ENCODE measurements at places on chromosomes 12 and 14. TPM values are rescaled to one million over a fixed set of nuclear protein-coding genes. Genes with fewer than 3 reads are reported as not detected.

MAP3K9 gene
- total RNA-seq: 0.84 TPM

DNA sequence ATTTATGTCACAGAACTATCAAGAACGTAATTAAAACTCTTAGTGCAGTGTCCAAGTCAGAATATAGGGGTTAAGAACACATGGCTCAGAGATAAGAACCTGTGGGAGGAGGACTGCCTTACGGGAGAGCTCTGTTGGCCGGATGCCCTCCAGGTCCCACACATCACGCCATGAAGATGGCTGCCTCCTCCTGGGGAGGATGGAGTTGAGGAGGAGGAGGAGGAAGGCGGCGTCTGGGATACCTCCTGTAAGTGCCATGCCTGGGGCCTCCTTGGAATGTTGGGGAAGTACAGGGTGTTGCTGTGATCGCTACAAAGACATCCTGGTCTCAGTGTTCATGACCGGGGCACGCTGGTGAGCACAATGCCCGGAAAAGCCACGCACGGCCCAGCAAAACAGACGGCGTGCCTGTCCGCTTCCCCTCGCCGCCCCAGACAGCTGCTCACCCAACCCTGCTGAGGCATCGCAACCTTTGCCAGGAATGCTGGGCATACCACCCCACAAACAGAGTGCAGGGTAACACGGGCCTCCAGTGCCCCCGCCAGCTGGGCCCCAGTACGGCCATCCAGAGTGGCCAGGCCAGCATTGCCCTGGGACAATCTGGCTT, 28.7 kb upstream of the CD9 start:
- no peak for DNase-seq

DNA sequence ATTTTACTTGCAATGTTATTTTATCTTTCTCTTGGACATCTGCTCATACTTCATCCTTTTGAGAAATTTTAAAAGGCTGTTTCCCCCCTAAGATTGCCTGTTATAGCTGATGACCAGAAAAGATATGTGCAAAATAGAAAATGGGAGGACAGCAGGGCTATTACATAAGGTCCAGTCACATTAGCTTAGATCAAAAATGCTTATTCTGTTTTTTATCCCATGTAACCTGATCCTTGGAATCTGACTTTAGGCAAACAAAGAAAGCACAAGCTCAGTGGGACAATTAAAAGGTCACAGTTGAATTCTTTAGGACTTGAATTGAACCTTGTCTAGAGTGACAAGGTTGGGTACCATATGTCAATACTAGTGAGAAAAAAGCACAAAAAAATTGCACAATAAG, 65.1 kb upstream of the TRHDE start:
- no peak for DNase-seq

- DNase-seq: no peak
Observed at GRCh38 chr12:56990648-56991318, 15.6 kb downstream of the ZBTB39 start.

- no peak for DNase-seq
Observed at GRCh38 chr14:35696575-35696974, 112.5 kb downstream of the RALGAPA1 start.

SMCO2 gene
- 0.52 TPM for total RNA-seq

DNA sequence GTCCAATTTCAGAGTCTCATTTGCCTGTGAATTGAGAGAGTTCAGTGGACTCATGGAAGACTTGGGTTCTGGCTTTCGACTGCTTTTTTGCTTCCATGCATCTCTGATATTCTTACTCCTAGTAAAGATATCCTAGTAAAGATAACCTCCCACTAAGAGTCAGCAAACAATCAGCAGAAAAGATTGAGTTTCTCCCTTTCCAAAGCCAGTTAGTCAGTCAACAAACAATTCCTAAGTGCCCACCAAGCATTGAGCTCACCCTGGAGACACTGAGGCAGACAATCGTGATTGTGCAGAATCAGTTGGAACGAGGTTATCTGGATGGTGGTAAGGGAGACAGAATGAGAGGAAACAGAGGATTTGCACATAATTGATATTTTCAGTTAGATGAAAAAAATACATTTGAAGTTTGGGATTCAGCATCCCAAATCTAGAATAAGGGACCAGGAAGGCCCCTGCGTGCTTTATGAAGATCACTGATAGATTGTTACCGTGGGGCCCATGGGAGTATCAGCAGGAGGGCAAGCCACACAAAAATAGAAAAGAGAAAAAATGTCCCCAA, 99.7 kb upstream of the SLC38A2 start:
- DNase-seq: no peak

GRCh38 chr14:32934881-32935633, 3.6 kb upstream of the NPAS3 start:
- no peak for DNase-seq

DNA sequence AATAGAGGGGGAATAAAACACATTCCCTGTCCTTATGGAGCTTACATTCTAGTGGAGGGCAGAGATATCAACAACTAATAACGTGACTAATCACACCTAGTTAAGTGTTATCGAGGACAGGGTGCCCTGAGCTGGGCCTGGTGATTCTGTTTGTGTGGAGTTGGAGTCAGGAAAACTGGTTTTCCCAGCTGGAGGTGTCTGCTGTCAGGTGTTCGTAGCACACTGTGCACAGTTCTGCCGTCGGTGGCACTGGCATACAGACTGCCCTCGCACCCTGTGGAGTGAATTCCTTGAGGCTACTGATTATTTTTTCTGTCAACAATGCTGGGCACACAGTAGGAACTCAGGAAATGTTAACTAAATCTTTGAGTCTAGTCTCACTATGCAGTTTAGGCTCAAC, 900 bp upstream of the MTERF2 start:
- no peak for DNase-seq

LRRC43 gene
- total RNA-seq: not detected

OTX2 gene
- total RNA-seq: not detected

CDH24 gene
- total RNA-seq: 3.4 TPM

DNA sequence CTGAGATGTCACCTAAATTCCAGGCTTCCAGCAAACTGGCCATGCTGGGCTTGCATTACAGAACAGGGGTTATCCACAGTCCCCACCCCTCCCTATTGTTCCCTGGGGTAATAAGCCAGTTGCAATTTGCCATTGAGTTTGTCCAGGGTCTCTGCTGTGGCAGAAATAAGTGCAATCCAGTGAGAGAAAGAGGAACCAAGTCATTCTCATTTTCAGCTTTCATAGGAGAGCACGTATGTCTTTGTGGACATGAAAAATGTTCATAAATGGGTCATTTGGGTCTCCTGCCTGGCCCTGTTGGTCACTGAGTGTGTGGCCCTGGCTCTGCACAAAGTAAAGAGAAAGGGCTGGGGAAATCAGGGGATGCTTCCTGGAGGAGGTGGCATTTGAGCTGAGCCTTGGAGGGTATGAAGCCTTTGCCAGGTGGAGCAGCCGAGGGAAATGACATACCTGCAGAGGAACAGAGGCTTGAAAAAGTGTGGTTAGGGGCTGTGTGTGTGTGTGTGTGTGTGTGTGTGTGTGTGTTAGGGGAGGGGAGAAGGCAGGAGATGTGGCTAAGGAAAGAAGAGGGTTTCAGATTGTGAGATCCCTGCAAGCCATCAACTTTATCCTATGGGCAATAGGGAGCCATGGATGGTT, 29.3 kb downstream of the CMKLR1 start:
- DNase-seq: no peak

PTPRR gene
- 0.49 TPM for total RNA-seq

- DNase-seq: no peak
Observed at GRCh38 chr14:61471297-61472005, 150.1 kb downstream of the PRKCH start.

GRCh38 chr12:3310271-3311026, 180.6 kb upstream of the PRMT8 start:
- DNase-seq: no peak

DNA sequence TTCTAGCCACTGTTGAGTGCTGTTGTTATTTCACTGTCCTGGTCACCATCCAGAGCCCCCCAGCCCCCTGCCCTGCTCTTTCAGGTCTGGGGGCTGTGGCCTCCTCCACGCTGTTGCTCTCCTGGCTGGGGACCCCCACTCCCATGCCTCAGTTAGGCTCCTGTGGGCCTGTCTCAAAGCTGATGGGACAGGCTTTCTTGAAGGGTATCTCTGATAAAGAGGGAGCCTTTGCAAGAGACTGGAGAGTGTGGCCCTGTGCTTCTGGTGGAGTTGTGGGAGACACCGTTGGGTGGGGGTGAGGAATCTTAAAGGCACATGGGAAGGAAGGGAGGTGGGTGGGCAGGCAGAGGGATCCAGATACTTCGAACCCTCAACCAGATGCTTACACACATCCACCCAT, 12.2 kb upstream of the KRT86 start:
- DNase-seq: no peak

GRCh38 chr12:116717466-116718437, 20.1 kb downstream of the SPRING1 start:
- peak; percentile 74 for DNase-seq

DNA sequence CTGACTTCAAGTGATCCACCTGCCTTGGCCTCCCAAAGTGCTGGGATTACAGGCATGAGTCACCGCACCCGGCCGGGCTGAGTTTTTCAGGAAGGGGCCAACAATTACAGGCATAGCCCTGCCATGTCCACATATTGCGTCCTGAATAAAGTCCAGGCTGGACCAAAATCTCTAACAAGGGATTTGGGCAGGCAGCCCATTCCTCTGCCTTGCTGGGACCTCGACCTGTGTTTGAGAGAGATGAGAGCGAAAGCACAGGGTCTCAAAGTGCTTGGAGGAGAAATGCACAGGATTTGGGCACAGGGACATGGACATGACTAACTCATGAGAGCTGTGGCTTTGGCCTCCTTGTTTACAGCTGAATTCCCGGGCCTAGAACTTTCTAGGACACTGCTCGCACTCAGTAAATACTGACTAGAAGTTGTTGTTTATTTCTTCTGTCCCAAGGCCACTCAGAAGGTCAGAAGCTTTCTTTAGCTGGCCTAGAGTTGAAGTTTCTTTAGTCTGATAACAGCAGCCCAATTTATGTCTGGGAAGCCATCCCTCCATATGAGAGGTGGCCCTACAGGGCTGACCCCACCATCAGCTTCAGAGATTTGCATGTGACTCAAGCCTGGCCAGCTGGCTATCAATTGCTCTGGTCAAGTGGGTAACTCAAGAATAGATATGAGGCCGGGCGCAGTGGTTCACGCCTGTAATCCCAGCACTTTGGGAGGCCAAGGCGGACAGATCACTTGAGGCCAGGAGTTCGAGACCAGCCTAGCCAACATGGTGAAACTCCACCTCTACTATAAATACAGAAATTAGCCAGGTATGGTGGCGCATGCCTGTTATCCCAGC, 11.7 kb downstream of the CAMKK2 start:
- no peak for DNase-seq

GRCh38 chr12:110857528-110857927, 10.7 kb downstream of the CCDC63 start:
- DNase-seq: no peak

PIK3C2G gene
- not detected for total RNA-seq

DNA sequence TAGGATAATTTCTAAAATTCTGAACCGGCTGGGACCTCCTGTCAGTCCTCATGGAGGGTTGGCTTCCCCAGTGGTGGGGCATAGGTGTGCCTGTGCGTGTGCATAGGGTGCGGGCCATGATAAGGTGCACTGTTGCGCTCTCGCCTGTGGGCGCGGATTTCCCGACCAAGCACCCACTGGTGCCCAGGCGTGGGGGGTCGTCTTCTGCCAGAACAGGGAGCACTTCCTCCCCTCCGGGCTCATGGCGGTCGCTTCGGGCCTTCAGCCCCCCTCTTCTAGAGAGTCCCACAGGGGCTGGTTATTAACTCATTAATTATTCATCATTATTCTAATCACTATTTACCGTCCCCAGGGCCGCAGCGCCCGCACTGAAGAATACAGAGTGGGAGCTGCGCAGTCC, 2.8 kb downstream of the C1QL4 start:
- no peak for DNase-seq

GRCh38 chr14:96204151-96205058, at the start of gene BDKRB2:
TSS of gene BDKRB2 (plus strand) at chr14:96204839. CDS start at chr14:96237108, 32,269 bp downstream.
- DNase-seq: peak; percentile 72

- DNase-seq: no peak
Observed at GRCh38 chr14:88478931-88479330, 75.9 kb downstream of the PTPN21 start.

DNA sequence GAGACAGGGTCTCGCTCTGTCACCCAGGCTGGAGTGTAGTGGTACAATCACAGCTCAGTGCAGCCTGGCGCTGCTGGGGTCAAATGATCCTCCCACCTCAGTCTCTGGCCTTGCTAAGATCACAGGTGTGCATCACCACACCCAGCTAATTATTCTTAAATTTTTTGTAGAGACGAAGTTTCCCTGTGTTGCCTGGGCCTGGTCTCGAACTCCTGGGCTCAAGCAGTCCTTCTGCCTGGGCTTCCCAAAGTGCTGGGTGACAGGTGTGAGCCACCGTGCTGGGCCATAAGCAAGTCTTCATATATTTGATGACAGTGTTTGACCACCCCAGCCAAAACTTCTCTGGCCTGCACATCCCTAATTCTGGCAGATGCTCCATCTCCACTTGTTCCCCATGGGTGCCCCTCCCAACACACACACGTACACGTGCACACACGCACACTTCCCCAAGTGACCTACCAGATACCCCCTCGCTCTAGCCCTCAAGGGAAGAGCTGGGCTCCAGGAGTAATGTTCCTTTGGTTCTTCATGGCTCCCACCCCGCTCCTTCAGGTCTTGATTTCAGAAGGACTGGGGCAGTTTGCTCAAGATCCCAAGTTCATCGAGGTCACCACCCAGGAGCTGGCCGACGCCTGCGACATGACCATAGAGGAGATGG, 104.3 kb upstream of the FKBP4 start:
- no peak for DNase-seq
